ENCODE measurements at places on chromosomes 11 and 22.

- no peak for DNase-seq
These were observed 8.3 kb downstream of the SRSF8 start for GRCh38 chr11:95074792-95075563.

GRCh38 chr22:22125579-22126468 is 118.8 kb upstream of the VPREB1 start:
- DNase-seq, result no peak

- no peak for DNase-seq
These were observed 1.8 kb upstream of the TALDO1 start for GRCh38 chr11:745428-745827.

- no peak for DNase-seq
These were observed 176.2 kb downstream of the SBF2 start for GRCh38 chr11:10117709-10118351.

DNA sequence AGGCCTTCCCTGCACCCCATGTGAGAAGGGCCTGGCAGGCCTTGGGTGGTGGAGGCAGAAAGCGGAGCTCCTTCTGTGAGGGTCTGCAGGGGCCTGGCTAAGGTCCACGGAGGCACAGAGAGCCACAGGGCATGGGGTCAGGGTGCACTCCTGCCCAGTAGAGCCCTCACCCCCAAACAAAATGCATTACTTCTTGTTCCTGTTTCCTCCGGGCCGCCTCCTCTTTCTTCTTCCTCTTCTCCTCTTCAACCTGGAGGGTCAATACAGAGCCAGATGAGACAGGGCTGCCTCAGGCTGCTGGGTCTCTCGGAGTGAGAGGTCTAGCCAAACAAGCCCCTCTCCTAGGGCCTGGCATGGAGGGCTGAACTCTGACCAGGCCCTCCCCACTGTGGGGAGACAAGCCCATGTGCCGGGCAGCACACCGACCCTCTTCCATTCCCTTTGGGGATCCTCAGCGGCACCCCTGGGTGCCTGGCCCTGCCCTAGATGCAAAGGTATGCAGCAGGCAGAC is 10.3 kb upstream of the NAP1L4 start:
- no peak for DNase-seq

GRCh38 chr22:30265823-30266444 is 717 bp downstream of the OSM start:
- DNase-seq, result no peak

DNA sequence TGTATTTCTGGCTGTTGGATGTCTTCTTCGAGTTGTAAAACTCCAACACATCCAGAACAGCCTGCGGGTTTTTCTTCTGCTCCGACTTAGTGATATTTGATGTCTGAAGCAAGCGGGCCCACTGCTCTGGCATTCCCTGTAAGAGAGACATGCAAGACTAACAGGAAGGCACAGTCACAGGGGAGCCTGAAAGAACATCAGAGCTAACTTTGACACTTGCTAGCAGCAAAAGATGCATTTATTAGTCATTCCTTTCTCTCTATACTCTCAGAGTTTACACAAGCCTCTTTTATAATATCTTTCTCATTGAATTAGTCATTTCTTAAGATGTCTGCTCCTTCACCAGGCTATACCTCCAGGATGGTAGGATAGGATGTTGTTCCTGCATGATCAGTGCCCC is 77.8 kb upstream of the GDPD4 start:
- no peak for DNase-seq

Data from hippocampal formation (tissue), 2 donors.